ENCODE measurements at places on chromosomes 3 and 15.
A peak's percentile ranks its signal among the peaks of the same experiment; 100 is the strongest.

GRCh38 chr3:105429034-105429762, 62.5 kb downstream of the ALCAM start:
- no peak for DNase-seq

GRCh38 chr3:66350601-66351000, 129.8 kb downstream of the SLC25A26 start:
- no peak for DNase-seq

DNA sequence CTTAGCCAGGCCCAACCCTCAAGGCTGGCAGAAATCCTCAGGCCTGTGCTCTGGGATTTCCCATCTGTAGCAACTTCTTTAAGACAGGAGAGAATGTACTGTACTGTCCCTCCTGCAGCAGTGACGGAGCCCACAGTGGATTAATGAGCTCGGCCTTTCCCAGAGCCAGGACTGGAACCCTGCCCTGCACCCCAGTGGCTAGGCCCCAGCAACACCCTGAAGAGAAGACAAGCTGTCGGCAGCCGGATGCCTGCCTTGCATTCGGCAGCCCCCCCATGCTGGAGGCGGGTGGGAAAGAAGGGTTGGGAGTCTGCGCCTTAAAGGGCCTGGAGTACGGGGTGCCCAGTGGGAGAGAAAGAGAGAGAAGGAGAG, 32.0 kb downstream of the KLHL25 start:
- DNase-seq: no peak

DNA sequence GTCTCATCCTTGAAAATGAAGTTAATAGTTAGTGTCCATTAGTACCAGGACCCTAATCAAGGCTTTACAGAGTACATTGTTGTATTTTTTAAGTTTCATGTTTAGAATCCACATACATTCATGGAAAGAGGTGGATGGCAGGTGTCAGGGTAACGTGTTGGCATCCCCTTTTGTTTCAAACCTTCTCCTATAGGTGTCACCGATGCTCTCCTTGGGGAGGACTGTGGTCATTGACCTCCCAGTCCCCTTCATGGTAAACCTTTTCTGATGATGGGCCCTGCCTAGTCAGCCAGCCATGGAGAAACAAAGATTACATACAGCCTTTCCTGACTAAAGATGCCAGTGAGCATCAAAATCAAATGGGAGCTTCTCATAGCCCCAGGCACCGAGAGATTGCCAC, 574.8 kb downstream of the AGBL1 start:
- DNase-seq: no peak

GRCh38 chr3:42229942-42230688, 35.9 kb downstream of the CCK start:
- no peak for DNase-seq

GRCh38 chr3:29384640-29385039, 103.8 kb downstream of the RBMS3 start:
- DNase-seq: no peak

DNA sequence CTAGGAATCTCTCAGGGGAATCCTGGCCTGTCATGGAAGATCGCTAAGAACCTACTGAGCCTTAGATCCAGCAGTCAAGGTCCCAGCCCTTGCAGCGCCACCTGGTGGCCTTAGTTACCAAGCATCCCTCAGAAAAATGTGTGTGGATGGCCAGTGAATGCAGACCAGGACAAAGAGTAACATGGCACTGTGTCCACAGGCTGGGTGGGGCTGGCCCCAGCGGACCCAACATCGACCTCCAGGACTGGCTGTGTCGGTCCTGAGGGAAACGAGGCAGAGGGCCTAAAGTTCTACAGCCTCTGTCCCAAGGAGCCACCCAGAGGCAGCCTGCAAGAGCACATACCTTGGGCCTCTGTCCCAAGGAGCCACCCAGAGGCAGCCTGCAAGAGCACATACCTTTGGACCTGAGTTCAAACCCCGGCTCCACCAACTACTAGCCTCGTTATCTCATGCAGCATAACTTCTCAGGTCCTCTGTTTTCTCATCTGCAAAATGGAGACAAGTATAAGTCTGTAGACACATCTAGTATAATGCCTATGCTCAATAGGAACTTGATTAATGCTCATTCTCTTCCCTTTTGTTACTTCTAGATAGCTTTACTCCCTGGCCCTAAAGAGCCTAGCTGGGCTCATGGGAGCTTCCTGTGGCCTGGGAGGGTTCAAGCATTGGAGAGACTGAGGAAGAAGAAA, 57.5 kb upstream of the HERC1 start:
- DNase-seq: peak; percentile 63

DNA sequence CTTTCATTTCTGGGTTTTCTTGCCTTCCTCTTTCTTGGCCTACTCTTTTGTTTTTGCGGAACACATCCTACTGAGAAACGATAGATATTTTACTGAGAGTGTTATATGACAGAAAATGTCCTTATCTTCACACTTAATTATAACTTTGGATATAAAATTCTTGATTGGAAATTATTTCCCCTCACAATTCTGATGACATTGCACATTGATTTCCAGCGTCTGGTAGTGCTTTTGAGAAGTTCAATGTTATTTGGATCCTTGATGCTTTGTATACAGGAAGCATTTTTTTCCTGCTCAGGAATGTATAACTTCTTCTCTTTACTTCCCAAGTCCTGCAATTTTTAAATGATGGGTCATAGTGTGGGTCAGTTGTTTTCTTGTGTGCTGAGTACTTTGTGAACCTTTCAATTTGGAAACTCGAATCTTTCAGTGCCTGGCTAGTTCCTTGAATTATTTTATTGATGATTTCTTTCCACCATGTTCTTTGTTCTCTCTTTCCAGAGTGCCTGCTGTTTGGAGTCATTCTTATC, 183.9 kb downstream of the PDCD6IP start:
- DNase-seq: no peak

DNA sequence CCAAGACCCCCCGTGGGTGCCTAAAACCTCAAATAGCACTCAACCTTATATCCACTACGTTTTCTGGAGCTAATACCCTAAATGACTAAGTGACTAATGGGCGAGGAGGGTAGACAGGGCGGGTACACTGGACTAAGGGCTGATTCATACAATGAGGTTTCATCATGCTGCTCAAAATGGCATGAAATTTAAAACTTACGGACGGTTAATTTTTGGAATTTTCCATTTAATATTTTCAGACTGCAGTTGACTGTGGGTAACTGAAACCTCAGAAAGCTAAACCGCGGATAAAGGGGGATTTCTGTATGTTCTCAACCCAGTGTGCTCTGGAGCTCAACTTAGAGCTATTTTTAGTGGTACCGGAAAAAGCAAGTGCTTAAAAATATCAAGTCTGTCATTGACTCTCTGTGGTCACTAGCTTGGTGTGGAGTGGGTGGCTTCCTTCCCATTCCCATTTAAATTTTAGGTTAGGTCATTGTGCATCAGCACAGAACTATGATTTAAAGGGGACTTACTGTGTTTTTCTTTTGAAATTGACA, 72.9 kb downstream of the LRRC28 start:
- DNase-seq: no peak

GRCh38 chr3:68667346-68667745, 265.0 kb downstream of the TAFA4 start:
- no peak for DNase-seq

DNA sequence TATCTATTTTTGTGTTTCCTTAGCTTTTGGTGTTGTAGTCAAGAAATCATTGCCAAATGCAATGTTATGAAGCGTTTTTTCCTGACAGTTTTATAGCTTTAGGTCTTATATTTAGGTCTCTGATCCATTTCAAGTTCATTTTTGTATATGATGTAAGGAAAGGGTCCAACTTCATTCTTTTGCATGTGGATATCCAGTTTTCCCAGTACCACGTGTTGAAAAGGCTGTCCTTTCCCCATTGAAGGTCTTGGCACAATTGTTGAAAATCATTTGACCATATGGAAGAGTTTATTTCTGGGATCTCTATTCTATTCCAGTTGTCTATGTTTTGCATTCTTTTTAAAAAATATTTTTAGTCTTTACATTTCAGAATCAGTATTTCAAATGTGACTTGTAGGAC, 14.6 kb upstream of the SNRPN start:
- DNase-seq: no peak

- no peak for DNase-seq
Measured at GRCh38 chr3:36677331-36678007, 86.9 kb downstream of the DCLK3 start.

DNA sequence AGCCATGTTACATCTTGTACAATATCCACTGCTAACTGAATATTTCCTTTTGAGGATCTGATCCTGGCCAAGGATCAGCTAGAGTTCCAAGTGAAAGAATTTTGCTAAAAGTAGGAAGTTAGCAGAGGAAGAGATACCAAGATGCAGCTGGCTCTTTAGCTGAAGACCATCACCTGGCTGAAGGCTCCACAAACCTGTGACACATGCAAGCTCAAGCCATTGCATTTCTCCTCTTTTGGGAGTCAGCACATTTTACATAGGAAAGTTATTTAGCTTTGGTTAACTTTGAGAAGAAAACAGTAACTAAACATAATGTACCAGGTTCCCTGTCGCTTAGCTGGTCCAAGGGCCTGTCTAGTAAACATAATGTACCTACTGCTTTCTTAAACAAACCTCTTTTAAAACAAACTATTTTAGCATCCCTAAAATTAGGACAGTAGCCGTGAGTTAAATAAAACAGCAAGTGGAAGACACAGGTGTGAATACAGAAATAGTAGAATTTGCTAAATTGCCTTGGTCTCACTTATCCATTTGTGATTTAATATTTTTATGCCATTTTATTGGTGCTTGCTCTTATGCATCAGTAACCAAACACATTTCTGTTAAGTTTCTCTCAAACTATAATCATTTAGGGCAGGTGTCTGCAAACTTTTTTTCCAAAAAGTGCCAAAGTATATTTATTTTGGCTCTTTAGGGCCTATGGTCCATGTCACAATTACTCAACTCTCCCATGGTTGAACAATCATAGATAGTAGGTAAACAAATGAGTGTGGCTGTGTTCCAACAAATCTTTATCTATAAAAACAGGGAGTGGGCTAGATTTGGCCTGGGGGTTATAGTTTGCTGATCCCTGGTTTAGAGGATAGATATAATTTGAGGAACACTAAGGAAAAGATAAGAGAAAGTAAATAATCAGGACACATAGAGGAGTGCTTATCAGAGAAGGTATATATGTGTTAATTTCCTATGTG, 11.2 kb downstream of the GCSAM start:
- DNase-seq: no peak

- no peak for DNase-seq
Measured at GRCh38 chr3:131612745-131613144, 110.0 kb upstream of the MRPL3 start.

GRCh38 chr15:69299943-69300588, 1.4 kb downstream of the PAQR5 start:
- DNase-seq: no peak

GRCh38 chr3:82505079-82505756, 743.8 kb upstream of the GBE1 start:
- DNase-seq: no peak

DNA sequence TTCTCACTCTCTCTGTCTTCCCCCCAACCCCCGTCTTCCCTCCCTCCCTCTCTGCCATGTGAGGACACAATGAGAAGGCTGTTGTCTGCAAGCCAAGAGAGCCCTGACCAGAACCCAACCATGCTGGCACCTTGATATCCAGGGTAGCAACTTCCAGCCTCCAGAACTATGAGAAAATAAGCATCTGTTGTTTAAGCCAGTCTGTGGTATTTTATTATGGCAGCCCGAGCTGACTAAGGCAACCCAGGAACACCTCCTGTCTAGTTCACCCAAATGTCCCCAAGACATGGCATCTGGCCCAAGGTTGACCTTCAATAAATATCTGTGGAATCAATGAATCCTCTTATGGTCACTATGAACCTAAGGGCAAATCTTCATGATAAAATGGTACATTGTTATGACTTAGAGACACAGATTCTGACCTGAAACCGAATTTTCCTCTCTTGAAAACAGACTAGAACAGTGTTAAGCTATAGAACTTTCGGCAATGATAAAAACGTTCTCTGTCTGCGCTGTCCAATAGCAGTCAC, 26.5 kb downstream of the RFTN1 start:
- DNase-seq: no peak

GRCh38 chr3:125119752-125120378, 64.1 kb upstream of the HEG1 start:
- peak; percentile 33 for DNase-seq

DNA sequence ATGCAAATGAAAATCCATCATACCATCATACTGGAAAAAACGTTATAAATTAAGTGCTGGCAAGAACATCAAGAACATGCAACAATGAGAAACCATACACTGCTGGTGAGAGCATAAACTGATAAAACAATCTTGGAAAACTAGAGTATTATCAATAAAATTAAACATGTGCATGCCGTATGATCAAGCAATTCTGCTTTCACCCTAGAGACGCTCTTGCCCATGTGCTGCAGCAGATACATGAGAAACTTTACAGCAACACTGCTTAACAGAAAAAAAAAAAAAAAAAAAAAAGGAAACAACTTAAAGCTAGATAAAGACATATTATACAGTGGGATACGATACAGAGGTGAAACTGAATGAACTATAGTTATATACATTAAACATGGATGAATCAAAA, 21.8 kb downstream of the SPG11 start:
- no peak for DNase-seq

DNA sequence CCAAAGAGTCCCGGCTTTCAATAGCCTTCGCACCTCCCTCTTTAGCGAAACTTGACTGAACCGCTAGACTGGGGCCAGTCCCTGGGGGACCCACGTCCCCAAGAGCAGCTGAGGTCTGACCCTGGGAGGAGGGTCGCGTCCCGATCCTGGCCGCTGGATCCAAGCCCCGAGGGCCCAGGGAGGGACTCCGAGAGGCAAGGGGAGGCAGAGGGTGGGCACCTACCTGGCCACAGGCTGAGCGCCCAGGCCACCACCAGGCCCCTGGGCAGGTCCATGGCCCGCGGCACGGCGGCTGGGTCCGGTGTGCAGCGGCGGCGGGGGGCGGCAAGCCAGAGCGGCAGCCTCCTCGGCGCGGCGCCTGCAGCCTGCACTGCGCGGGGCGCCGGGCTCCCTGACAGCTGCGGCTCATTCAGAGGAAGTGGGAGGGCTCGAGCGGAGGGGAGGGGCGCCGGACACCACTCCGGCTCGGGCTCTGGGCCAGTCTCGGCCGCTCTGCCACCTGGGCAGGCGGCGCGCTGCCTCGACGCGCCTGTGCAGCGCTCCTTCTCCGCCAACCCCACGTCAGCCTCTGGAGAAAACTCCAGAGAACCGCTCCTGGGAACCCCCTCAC, at the start of gene ITGA11:
TSS of gene ITGA11 (minus strand) at position 372 of the 610 bp plus-strand sequence. CDS start at position 275, 97 bp downstream.
- no peak for DNase-seq

DNA sequence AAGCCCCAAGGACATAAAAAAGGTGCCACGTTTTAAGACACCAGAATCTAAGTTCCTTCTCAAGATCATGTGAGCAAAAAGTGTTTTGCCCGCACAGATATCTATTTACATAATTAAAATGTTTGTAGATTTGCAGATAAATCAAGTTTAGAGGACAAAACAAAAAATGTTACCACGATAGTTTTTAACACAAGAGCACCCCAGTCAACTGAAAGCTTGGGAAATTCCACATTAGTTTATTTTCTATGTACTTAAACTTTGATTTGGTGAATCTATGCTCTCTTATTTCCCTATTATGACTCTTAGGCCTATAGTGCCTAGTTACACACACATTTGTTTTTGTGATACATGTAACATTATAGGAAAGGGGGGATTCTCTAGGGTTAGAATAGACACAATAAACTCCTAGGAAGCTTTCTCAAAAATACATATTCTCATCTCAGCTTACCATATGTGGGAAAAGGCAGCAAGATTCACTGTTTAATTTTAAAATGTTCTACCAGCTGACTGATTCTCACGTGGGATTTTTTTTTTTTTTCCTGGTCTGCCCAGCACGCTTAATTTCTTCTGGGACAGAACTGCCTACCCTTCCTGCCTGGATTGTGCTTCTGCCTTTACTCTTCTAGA, 8.4 kb upstream of the LEKR1 start:
- no peak for DNase-seq

Measured in CD4-positive, alpha-beta T cell treated with Interleukin-4 for 4 hours (primary cell).